Activated naive CD8-positive, alpha-beta T cell treated with anti-CD3 and anti-CD28 coated beads, Interleukin-2, amount 10 ng/mL, durations not matched to agents 7 days and 5 days (primary cell): ENCODE measurements at places on chromosomes 5 and 9. TPM values are rescaled to one million over a fixed set of nuclear protein-coding genes. Genes with fewer than 3 reads are reported as not detected.

The ITK gene
- 324 TPM for total RNA-seq

The INSL4 gene
- total RNA-seq = not detected

DNA sequence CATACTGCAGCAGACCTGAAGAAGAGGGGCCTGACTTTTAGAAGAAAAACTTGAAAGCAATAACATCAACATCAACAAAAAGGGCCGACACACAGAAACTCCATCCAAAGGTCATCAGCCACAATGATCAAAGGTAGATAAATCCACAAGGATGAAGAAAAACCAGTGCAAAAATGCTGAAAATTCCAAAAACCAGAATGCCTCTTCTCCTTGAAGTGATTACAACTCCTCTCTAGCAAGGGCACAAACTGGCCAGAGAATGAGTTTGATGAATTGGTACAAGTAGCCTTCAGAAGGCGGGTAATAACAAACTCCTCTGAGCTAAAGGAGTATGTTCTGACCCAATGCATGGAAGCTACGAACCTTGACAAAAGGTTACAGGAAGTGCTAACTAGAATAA, 186.2 kb upstream of the RAI14 start:
- DNase-seq = no peak

DNA sequence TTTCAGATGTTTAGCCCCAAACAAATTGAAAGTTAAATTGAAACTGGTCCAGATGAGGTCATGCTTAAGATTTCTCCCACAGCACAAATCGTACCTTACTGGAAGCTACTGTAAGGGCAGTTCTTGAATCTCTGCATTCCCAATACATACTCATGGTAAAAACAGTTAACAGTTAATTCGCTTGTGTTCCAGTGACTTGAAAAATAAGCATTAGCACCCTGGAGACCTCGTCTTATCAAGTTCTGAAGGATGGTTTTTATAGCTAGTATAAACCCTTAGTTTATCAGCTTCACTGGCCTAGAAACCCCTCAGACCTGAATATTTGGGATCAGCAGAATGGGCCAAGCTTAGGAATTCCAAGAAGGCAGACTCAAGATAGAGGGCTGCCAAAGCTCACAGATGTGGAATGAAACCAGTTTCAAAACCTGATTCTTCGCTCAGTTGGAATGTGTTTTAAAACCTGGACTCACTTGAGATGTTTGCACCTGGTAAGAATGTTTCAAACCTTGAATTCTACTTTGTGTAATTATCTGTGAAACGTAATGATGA, 103.6 kb downstream of the C9orf152 start:
- DNase-seq = no peak

- no peak for DNase-seq
These were observed 40.6 kb downstream of the ADCY2 start for GRCh38 chr5:7436521-7436920.

GRCh38 chr5:78755822-78756429, 107.4 kb upstream of the LHFPL2 start:
- no peak for DNase-seq

GRCh38 chr5:32331935-32332274, 19.2 kb upstream of the MTMR12 start:
- DNase-seq = no peak

GRCh38 chr9:111036946-111037345, 1.3 kb downstream of the LPAR1 start:
- no peak for DNase-seq

The MYMK gene
- not detected for total RNA-seq

DNA sequence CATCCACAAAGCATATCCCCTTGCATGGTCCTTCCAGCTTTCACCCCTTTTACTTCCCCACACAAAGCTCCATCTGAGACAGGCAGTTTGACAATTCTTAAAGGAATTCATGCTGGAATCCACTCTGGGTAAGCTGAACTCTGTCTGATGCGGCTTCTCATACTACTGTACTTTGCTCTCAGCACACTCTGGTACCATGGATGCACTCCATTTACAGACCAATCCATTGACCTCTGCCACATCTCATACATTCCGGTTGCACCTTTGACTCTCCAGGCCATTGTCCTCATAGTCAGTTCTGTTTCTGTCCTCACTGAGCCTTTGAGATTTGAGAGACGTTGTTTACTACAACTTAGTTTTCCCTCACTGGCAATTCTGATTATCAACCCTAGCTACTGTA, 12.2 kb downstream of the SPATA9 start:
- DNase-seq = no peak

- DNase-seq = no peak
These were observed 5.3 kb downstream of the TNPO1 start for GRCh38 chr5:72821776-72822175.
